Natural killer cell (primary cell): ENCODE measurements at places on chromosomes 12 and 14.

DNA sequence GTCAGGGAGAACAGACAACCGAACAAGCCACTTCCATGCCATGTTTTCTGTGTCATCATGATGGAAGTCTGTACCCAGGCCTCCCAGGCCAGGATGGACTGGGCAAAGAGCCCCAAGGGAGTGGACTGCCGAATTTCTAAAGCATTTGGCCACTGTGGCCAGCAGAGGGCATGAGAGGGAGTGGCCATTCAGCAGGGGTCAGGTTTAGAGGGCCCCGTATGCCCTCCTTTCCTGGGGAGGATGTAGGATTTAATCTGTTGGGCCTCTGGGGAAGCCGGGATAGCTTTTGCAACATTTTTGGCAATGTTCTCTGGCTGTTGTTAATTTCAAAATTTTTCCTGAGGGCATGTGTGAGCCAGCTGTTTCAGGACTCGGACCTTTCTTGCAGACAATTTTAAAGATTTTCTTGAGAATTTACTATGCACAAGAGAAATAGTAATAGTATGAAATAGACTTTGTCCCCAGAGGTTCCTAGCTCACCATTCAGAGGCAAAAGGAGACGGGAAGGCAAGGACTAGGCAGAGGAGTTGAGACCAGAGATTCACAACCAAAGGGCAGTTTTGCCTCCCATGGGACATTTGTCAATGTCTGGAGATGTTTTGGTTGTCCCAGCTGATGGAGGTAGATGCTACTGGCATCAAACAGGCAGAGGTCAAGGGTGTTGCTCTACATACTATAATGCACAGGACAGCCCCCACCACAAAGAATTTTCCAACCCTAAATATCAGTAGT lies 18.0 kb downstream of the ACACB start:
- no peak for DNase-seq

GRCh38 chr14:73777420-73777819 lies 63.2 kb upstream of the PNMA1 start:
- peak; percentile 62 for DNase-seq

- no peak for DNase-seq
These were observed 77.5 kb upstream of the CISTR start for GRCh38 chr12:53829130-53829819.

DNA sequence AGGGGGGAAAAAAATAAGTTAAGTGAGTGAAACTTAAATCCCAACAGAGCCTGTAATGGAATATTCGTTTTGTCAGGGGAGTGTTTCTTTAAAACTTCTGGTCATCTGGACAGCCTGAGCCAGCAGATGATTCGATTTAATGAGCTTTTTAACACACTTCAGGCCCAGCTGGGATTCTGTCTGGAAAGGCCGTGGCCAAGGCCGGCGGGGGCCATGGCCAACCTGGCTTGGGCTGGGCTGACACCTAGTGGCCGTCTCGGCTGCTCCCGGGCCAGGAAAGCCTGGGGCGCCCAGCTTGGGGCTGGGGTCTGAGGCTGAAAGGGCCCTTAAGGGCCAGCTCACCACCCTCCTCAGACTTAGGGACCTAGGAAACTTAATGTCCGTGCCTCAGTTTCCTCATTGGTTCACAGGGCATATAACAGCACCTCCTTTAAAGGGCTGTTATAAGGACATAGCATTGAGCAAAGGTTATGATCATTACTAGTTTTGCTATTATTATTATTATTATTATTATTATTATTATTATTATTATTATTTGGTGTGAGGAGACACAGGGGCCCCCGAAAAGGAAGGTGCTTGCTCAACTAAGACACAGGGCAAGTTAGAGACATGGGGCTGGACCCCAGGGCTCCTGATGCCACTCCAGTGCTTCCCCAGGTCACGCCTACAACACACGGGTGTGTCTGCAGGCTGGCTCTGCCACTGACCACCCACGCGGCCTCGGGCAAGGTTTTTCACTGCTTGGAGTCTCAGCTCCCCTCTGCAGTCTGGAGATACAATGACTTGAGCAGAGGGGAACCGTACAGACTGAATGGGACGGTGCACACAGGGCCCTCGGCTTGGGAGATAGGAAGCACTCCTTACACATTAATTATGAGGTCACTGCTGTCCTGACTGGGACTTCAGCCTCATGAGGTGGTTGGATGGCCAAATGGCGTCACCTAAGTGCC lies 84.0 kb downstream of the SYNE3 start:
- no peak for DNase-seq

GRCh38 chr12:50612882-50613281 lies 108.1 kb downstream of the DIP2B start:
- DNase-seq: no peak

DNA sequence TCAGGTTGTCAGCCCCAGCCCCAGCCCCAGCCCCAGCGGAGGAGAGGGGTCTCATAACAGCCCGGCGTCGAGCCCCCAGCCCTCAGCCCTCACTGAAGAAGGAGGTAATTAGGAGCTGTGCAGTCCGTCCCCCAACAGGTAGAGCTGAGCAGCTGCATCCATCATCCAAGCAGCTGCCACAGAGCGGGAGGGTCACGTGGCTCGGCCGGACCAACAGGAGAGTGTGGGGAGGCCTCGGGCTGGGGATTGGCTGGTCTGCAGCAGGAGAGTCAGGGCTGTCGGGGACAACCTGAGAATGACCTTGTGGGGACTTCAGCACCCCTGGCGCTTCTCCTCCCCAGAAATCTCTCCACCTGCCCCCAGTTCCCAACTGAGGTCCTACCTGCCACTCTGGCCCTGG lies 29.6 kb downstream of the SMUG1 start:
- DNase-seq: peak; percentile 22

DNA sequence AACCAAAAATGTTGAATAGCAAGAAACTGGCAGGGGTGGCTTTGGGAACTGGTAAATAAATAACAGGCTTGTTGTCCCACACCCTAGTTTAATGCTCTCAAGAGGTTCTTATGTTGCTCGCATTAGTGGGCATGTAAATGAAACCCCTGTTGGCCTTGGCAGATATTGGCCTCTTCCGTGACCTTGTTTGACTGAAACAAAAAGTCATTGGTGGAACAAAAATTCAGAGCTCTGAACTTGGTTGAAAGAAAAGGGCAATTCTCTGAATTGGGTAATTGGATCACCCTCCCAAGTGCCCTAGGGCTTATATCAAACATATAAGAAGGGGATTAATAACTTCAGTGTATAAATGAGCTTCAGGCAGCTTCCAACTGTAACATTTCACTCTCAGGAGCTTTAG lies 426.2 kb downstream of the ZFP36L1 start:
- DNase-seq: no peak

DNA sequence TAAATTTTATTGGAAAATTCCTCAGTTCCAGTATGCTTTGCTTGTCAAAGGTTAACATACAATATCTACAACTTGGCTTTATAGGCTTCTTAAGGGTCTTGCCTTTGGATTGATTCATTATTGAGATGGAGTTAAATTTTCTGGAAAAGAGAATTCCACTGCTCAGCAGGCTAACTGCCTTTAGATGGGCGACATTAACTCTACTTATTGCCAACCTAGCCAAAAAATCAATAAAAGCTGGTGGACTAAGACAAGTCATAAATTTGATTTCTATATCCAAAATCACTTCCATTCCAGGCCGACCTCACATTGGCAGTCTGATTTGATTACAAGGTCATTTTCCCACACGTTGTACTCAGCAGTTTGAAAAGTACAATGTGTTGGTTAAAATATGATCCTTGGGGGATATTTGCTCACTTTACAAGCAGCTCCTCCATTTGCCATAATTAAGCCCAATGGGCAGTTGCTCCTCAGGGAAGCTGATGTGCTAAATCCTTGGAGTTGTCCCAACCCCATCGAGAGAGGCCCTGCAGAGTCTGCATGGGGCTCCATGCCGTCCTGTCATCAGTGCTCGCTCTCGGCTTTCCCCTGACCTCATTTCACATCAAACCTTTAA lies 36.1 kb upstream of the CRY1 start:
- DNase-seq: no peak

- DNase-seq: no peak
These were observed 213.4 kb downstream of the EGLN3 start for GRCh38 chr14:33737446-33737845.

GRCh38 chr14:69475194-69475818 lies 9.2 kb upstream of the PLEKHD1 start:
- DNase-seq: no peak

- DNase-seq: no peak
These were observed 206.9 kb downstream of the SYT1 start for GRCh38 chr12:79071498-79071897.

DNA sequence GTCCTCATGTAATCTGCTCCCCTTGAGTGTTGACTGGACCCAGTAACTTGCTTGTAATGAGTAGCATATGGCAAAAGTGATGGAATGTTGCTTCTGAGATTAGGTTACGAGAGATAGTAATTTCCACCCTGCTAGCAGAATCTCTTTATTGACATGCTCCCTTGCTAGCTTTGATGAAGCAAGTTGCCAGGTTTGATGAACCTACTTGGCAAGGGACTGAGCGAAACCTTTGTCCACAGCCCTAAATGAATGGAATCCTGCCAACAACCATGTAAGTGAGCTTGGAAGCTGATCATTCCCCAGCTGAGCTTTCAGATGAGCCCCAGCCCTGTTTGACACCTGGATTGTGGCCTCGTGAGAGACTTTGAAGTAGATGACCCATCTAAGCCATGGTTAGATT lies 120.8 kb upstream of the PLXNC1 start:
- no peak for DNase-seq

DNA sequence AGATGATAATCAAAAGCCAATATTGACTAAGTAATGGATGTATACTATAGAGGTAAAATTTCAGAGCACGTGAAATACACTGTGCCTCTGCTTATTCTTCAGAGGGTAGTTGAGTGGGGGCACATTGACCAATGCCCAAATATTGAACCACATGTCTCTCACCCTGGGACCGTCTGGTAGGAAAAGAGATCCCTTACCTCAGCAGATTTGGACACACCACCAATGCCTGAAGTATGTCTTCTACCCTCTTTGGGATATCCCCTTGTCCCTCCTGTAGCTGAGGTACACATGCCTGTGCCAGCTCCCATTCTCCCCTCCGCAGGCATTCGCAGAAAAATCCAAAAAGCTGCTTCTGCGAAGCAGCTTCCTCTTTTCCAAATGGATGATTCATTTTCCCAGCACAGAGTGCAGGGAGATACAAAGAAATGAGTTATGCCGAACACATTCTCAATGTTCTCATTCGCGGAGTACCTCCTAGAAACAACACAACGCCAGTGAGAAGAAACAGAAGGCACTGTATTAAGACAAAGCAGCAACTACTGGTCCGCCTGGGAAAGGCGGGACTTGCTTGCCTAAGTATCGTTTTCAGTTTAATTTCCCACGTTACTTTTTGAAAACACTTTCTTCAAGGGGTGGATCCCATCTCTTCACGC lies 691 bp downstream of the ZFYVE26 start:
- DNase-seq: peak; percentile 42

DNA sequence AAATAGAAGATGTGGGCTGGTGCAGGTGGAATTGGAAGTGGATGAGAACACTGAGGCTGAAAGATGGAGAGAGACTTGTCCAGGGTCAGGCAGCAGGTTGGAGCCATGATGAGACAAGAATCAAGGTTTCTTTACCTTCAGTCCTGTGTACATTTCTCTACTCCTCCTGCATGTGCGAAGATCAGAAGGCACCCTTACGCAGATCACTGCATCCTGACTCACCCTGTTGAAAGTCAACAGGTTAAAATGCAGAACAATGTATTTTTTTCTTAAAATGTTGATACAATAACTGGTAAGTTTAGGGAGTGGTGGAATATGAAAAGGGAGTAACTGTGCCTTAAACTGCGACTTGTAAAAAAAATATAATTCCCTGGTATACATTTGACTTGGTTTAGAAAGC lies 47.8 kb downstream of the TESPA1 start:
- no peak for DNase-seq

DNA sequence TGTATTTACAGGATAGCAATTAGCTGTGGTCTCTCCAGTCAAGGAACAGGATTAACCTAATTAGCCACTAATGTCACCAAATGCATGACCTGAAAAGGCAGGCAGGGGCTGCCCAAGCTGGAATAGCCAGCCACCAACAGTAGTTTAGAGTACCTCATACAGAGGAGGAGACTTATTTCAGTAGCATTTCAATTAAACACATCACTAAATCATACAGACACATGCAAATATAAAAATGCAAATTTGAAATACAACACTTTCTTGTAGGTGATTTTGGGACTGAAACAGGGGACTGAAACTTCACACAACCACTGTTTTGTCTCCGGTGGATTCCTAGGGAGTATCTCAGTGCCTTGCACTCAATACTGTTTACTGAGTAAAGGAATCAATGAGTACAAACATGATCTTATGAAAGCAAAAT lies 636 bp upstream of the IFNG-AS1 start:
- no peak for DNase-seq

DNA sequence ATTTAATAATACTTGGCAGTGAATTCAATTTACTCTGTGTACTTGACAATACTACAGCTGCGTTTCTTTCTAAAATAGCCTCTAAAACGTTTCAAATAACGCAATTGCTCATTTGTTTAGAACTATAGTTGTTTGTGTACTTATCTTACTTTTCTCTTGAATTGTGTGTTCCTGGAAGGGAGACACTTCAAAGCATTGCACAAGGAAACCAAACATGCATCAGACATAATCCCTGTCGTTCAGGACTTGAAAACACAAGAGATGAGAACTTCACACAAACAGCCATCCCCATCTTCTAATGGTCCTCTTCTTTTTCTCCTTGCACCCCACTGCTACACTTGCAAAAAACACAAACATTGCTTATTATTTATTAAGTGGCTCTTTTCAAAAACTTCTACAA lies 38.5 kb downstream of the PTGER2 start:
- no peak for DNase-seq

- DNase-seq: no peak
These were observed 3.2 kb upstream of the TAMALIN start for GRCh38 chr12:52003591-52003990.

GRCh38 chr12:124512667-124513296 lies 54.6 kb downstream of the NCOR2 start:
- no peak for DNase-seq

- no peak for DNase-seq
These were observed 51.0 kb upstream of the FERMT2 start for GRCh38 chr14:53001787-53002378.

DNA sequence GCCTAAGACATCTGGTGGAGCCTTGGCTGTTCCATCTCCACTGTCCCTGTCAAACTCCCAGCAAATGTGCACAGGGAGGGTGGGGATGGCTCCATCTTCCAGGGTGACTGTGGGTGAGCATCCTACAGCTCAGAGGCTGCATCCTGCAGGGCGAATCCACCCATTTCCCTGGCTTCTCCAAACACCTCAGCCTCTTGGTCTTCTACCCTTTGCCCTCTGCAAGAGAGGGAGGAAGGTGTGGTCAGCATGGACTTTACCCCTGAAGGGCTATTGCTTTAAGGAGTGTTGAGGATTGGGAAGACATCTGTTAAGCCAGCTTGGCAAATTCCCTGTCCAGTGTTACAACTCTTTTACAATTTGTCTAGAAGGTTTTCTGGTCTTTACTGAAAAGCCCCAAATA lies 23.1 kb upstream of the DGLUCY start:
- no peak for DNase-seq

- DNase-seq: no peak
These were observed 37.0 kb upstream of the BAZ1A start for GRCh38 chr14:34912182-34912581.

- no peak for DNase-seq
These were observed 34.8 kb downstream of the SPPL3 start for GRCh38 chr12:120869376-120869775.
